ENCODE measurements at places on chromosomes 16 and 17.

DNA sequence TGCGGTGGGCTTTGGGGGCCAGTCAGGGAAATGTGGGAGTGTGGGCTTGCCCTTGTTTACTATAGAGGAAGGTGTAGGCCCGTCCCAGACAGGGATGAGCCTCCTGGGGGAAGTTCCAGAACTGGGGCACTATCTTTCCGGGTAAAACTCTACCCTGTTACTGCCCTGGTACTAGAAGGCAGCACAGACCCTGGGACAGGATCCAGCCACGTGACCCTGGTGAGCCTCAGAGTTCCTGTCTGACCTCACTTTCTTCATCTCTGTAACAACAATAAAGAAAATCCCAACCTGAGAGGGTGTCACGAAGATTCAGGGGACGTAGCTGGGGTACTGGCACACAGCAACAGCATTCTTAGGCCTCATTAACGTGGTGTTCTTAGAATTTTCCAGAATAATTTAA, 239.6 kb upstream of the FOXF1 start:
- no peak for DNase-seq

DNA sequence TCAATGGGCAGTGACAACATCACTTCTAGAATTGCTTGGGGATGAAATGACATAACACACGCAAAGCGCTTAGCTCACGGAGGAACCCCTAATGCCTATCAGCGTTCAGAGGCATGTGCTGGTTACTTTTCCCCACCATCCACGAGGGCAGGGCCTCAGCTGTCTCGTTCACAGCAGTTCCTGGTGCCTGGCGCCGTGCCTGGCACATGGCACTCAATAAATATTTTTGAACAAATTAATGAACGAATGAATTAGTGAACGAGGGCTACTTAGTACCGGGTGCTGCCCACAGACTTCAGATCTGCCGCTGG, 14.1 kb upstream of the CIBAR2 start:
- DNase-seq = no peak

DNA sequence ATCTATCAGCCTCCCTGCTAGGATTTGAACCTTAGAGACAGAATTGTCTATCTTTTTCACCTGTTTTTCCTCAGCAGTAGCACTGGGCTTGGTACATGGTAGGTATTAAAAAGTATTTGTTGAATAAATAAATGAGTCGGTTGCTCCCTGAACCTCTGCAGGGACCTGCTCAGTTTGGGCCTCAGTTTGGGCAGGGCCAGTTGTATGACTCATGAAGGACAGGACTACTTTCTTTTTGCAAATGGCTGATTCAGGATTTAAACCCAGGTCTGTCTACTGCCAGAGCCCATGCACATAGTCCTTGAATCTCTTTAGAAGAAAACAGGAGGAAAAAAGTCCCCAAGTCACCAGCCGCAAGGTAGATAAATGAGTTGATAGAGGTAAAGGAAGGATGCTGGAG, 3.1 kb downstream of the MMP2 start:
- DNase-seq = no peak

GRCh38 chr17:62692159-62692651, 64.7 kb downstream of the MRC2 start:
- DNase-seq = no peak

DNA sequence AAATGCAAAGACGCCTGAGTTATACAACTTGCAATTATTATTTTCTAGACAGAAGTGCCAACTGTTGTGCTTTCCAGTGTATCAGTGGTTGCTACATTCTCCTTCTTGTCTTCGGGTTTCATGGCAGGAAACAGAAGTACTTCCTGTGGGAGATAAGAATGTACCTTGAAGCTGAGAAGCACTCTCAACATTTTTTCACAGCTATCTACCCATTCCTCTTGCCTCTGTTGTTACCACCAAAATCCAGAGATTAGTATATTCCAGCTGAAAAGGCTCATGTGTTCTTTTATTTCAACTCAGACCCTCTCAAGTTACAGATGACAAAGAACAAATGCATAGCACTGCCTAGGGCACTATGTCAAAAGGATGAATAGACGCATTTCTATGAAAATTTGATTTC, 4.8 kb upstream of the ADAT1 start:
- no peak for DNase-seq

DNA sequence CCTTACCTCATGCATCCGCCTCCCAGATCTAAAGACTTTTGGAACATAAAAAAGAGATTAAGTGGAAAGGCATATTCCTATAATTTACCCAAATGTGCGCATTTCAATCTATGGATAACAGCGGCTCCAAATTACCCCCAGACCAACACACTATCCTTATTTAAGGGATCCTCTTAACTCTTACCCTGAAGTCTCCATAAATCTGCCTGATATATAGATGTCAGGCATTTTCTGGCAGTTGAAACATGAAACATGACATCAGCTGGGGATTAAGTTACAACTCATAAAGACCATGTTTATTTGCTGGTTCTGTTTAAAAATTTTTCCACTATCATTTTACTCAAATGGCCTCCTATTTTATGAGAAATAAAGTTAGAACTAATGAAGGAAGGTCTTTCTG, 478.5 kb upstream of the SALL1 start:
- DNase-seq = no peak

DNA sequence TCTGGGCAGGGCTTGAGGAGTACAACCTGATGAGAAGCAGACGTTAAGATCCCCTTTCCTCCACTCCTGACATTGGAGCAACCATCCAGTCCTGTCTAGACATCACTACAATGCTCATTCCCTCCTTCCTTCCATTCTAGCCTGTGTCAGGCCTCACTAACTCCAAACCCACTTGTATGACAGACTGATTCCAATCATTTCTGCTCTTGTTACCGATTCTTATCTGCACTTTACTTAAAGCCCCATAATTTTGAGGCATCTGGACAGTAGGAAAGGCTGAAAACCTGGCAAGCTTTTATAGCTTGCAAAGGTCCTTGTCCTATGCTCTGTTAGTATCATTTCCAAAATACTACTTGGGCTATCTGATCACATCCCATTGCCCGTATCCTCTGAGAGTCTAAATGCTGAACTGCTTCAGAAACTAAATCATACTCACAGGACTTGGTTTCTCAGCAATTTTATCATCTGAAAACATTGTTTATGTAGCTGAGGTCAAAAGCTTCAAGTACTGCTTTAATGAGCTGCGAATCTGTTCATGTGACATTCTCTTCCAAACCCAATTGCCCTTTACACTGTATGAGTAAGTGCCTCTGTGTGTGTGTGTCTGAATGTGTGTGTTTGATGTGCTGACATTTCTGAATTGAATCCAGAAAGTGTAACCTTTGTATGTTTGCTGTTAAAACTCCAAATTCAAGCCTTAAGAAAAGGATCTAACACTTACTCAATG, 57.2 kb upstream of the CACNG3 start:
- DNase-seq = no peak

DNA sequence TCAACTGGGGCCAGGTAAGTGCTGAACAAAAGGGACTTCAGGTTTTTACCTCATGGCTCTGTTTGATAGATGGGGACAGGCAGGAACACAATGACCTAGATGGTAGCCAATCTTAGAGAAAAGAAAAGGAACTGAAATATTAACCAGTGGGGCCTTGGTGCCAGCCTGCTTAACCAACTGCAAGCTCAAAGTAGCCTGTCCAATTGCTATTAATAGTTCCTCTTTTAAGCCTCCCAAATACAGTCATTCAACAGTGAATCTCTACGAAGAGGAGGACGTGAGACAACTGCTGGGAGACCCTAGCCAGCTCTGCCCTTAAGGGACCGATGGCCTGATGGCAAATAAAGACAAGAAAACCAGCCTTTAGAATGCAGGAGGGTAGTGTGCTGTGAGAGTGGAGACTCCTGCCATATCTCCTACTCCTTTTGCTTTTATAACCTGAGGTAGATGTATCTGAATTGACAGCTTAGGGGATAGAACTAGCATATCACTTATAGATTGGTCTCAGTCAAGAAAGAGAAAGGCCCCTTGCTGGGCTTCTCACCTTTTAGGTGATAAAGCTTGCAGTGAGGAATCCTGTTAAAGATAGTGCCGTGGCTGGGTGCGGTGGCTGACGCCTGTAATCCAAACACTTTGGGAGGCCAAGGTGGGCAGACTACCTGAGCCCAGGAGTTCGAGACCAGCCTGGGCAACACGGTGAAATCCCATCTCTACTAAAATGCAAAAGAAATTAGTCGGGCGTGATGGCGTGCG, 28.3 kb downstream of the ARSG start:
- no peak for DNase-seq

- no peak for DNase-seq
Measured at GRCh38 chr16:80273635-80274538, 266.9 kb upstream of the DYNLRB2 start.

- DNase-seq = no peak
Measured at GRCh38 chr17:27354491-27355081, 60.7 kb downstream of the WSB1 start.

DNA sequence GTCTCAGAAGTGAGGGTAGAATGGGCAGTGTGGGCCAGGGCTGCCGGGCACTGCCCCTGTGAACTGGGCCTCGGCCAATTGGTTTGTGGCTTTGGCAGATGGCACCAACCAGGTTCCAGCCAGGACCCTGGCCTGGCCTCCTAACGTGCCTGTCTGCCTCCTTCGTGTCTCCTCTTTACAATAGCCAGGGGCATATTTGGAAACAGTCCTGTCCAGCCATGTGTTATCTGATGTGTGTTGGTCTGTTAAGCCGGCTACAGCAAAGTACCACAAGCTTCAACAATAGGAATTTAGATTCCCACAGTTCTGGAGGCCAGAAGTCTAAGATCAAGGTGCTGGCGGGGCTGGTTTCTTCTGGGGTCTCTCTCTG, 14.6 kb downstream of the CRISPLD2 start:
- DNase-seq = no peak

DNA sequence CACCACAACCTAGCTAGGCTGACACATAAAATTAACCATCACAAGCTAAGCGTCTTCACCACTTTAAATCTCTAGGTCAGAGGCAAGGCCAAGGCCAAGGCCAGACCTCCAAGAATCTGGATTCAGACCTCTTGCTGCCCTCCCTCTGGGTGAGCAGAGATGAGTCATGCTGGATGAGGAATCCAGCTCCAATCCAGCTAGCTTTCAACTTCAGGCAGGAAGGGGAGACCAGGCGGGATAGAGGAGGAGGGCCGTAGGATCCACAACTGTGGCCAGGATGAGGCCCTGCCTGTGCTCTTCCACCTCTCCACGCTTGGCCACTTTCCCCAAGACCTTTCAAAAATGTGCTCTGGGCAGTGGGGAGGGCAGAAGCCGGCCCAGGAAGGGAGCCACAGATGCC, 14.7 kb downstream of the LRRC75A start:
- no peak for DNase-seq

- DNase-seq = no peak
Measured at GRCh38 chr17:67216578-67217320, 28.2 kb downstream of the HELZ start.

DNA sequence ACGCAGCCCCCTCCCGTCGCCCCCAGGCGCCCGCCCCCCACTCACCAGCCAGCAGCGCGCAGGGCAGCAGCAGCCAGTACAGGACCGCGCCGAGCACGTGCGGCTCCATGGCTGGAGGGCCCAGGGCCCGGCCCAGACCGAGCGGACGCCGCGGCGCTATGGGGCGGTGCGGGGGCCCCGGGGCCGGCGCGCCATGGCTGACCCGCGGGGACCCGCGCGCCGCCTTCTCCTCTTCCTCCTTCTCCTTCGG, 239 bp downstream of the PIEZO1 start:
- no peak for DNase-seq

DNA sequence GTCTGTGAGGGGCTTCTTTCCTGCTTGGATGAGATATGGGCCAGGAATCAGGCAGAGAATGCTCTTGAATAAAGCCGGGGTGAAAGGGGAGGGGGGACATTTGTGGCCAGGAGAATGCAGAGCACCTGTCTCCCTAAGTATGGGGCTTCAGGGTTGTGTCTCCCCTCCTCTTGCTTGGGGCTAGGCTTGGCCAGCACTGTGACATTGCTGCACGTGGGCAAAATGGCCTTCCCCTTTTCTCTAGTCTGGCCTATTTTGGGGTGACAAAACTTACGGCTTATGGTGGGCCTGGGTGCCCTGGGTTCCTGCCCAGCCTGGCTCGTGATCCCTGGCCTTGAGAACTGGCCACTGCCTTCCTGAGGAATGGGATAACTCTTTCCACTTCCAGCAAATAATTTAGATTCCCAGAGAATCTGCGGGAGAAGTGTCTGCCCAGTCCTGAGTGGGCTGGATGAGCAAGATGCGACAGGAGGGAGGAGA, 5.6 kb downstream of the NFE2L1 start:
- no peak for DNase-seq

- no peak for DNase-seq
Measured at GRCh38 chr16:72645538-72645937, 402.4 kb downstream of the ZFHX3 start.

GRCh38 chr16:78640886-78641285, 541.4 kb downstream of the WWOX start:
- DNase-seq = no peak

GRCh38 chr17:76994237-76994637, 126.0 kb downstream of the MGAT5B start:
- no peak for DNase-seq

DNA sequence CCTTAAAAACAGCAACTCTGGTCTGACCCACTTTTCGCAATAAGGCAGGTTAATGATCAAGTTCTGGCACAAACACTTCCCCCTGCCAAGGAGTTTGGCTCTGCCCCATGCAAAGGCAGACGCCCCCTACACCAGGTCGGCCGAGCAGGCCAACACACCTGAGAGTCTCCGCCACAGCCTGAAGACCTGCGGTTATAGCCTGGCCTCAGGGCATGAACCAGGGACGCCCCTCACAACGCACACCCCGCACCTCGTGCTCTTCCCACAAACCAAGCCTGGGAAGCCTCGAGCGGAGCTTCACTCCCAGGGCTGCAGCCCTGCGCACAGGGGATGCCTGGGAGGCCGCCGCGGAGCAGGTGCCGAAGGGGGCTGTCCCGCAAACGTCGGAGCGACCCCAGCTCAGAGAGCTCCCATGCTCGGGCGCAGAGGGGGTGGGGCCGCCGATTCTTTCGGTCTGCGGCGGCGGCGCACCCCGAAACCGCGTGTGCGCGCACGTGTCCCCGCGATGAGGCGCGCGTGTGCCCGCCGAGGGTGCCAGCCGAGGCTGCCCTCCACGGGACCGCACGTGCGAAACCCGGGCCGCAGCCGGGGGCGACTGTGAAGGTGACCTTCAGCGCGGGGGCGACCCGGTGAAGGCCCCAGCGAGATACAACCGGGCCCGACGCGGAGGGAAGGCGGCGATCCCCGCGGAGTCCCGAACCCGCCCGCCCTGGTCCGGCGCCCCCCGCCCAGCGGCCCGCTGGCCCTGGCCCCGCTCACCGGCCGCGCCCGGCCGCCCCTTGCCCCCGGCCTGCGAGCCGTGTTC, 559 bp downstream of the CLUH start:
- no peak for DNase-seq

GRCh38 chr17:40338058-40338457, 26.5 kb downstream of the GJD3 start:
- DNase-seq = no peak

GRCh38 chr16:81624760-81625543, 154.1 kb upstream of the PLCG2 start:
- no peak for DNase-seq

DNA sequence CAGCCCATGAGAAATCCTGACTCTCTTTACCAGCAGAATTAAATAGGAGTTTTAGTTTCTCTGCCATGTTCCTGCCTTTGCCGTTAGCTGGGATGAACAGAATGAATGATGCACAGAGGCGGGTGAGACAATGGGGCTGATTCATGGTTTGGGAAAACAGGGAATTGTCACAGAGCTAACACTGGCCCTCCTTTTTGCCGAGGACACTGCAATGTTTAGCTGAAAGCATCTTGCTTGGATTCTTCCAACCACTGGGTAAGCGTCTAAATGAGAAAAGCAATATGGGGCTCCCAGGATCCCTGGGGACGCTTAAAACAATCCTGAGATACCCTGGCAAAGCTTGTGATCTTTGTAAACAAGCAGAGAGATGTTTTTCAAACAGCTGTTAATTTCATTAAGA, 12.8 kb upstream of the PAFAH1B1 start:
- DNase-seq = no peak

All from stimulated activated CD4-positive, alpha-beta T cell treated with anti-CD3 and anti-CD28 coated beads, Interleukin-1b, Interleukin-23, amount 100 ng/mL, for 24 hours (primary cell).